ENCODE measurements at places on chromosomes 3 and 15.

DNA sequence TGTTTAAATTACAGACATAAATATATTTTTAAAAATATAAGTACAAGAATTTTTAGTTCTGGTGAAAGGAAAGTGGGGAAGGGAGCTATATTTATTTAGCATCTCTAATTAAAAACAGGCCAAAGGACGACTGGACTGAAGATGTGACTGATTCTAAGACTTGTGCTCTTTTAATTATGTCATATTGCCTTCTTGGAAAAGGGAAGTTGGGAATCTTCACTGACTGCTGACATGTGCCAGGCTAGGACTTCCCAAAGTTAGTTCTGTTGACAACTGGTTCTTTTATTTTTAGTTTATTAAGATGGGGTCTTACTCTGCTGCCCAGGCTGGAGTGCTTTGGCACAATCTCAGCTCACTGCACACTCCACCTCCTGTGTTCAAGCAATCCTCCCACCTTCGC is 13.5 kb downstream of the CNOT10 start:
- no peak for DNase-seq

- DNase-seq, result no peak
These were observed 21.8 kb upstream of the ANPEP start for GRCh38 chr15:89836267-89837133.

DNA sequence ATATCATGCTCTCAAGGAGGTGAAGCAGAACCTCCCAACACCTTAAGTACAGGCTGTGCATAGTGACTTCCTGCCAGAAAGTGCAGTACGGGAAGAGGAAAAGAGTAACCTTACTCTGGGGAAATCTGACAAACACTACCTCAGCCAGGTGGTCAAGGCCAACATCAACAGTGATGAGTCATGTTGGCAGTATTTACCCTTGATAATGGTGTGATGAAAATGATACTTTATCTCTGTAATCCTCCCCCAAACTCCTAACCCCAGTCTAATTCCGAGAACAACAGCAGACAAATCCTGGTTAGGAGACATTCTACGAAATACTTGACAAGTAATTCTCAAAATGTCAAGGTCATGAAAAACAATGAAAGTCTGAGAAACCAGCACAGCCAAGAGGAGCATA is 26.5 kb downstream of the ANKDD1A start:
- no peak for DNase-seq

DNA sequence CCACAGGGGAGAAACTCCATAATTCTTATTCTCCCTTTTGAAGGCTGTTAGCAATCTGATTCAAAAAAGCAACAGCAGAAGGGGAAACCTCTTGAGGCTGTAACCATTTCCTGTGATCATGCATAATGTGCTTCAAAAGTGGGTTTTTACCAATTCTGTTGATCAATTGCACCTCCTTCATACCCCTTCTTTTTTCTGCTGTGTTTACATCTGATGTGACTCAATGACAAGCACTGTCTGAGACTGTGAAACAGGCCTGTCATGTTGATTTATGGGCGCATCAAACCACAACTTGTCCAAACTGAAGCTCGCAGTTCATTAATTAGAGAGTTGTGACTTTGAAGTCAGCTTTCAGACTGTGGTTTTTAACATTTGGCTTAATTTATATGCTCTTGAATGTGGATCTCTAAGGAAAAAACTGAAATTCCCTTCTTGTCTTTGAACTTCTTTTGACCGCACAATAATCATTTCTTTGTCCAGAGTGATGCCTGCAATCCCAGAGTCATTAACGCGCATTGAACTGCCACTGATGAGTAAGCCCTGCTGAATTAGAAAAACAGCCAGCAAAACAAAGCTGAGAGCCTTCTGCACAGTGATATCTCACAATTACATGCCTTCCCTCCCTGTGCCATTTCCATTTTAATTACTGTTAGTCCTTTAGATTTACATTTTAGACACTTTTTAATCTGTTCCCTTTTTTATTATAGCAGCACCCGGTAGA is 532.8 kb downstream of the FOXP1 start:
- no peak for DNase-seq

DNA sequence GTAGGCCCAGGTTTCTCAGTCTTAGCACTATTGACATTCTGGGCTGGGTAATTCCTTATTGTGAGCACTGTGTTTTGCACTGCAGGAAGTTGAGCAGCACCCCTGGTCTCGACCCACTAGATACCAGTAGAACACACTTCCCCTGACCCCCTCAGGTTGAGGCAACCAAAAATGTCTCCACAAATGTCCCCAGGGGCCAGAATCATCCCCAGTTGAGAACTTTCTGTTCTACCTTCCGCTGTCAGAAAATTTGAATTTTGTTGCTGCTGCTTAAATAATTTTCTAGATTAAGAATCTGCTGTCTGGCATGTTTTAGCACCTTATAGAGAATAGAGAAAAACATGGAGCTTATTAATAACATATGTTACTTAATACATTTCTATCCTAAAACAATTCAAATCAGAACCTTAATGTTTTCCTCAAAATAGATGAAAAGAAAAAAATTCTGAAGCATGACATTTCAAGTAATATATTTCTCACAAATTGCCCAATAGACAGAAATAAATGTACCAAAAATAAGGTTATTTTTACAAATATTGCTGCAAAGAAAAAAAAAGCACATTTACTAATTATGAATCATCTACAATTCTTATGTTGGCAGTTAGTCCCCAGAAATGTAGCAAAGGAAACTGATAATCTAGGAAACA is 13.2 kb upstream of the THRB start:
- no peak for DNase-seq

GRCh38 chr15:67066959-67067853 is 1.8 kb downstream of the SMAD3 start:
- DNase-seq, result no peak

DNA sequence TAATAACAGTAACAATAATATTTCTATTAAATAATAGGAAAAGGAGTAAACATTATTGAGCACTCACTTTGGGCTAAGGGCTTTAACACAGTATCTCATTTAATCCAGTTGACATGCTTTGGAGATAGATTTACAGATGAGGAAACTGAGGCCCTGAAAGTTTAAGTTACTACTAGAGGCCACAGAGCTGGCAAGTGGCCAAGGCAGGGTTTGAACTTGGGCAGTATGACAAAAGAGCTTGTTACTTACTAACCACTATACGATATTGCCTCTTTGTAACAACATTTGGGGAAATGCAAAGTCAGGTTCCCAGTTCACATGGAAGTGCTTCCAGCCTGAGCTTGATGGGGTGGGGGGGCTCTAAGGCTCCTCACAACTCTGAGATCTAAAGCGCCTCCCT is 149.1 kb upstream of the LMCD1 start:
- DNase-seq, result no peak

- no peak for DNase-seq
These were observed 71.1 kb downstream of the ALDH1A2 start for GRCh38 chr15:57994221-57995049.

GRCh38 chr3:125310623-125311081 is 64.5 kb downstream of the ZNF148 start:
- DNase-seq, result peak; percentile 24

- no peak for DNase-seq
These were observed 302.1 kb downstream of the ZPLD1 start for GRCh38 chr3:102736975-102737304.

- DNase-seq, result no peak
These were observed 273.0 kb upstream of the COL8A1 start for GRCh38 chr3:99365396-99365795.

DNA sequence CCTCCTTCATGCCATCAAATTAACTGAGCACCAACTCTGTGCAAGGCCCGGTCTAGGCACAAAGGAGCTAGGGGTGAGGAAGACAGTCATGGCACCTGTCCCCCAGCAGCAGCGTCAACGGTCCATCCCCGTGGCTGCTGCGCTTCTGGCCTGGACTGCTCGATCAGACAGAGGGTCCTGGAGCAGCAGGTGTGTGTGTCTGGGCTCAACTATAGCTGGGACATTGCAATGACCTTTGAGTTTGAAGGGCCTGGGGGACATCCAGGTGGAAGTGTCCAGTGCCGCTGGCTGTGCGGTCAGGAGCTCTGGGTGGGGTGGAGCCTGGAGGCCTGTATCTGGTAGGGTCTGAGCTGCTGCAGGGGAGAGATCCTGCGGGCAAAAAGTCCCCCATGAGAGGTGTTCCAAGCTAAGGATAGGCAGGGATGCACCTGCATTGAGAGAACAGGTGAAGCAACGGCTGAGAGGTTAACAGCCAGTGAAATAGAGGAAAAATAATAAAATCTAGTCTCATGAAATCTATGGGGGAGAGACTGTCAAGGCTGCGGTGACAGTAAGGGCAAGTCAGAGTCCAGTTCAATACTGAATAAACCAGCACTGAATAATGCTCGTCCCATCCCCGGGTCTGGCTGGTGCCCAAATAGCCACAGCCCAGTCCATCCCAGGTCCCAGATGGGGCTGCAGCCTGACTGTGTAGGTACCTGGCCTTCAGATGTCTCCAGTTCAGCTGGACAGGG is 25.4 kb upstream of the SLC41A3 start:
- DNase-seq, result no peak

GRCh38 chr3:128383316-128384235 is 83.1 kb downstream of the DNAJB8 start:
- peak; percentile 16 for DNase-seq

DNA sequence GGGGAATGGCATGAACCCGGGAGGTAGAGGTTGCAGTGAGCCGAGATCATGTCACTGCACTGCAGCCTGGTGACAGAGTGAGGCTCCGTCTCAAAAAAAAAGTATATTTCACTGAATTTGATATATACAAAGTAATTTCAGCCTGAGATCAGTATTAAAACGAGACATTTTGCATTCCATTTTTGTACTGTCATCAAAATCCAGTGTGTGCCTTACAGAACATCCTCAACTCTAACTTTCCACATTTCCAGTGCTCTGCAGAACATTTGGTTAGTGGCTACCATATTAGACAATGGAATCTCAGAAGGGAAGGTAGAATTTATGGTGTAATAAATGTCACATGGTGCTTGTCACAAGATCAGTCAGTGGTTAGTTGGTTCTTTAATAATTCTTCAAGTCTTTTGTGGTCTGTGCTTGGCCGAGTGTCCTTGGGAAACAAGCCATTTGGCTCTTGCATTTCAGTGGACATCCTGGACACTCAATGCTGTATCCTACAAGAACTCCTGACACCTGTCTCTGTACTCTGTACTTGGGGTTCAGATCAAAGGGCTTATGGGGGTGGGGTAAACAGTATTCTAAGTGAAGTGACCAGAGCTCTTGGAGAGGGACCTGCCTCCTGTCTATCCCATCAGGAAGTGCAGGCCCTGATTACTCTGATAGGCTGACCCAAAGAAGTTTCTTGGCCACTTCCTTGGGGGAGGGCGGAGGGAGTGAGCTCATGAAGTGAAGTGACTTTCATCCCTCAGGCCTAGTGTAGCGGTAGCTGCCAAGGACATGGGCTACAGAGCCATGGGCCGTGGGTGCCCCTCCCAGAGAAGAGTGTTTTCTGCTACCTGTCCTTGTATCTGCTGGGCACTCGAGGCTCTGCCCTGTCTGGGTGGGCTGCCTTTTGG is 3.7 kb downstream of the ACVR2B start:
- DNase-seq, result no peak

DNA sequence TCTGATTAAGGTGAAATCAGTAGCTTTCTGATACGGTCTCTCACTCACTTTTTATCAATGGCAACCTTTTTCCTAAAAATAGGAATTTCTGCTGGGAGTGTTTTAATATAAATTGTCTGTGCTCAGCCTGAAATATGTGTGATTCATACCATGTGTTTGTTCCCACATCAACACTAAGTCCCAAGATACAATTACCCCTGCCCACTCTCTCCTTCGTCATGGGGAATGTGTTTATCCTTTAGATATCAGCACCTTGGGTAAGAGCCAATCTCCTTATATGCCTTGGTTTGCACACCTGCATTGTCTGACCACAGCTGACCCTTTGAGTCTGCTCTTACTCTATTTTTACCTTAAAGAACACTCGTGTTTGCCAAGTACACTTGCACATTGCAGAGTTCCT is 356.4 kb downstream of the LPP start:
- DNase-seq, result no peak

DNA sequence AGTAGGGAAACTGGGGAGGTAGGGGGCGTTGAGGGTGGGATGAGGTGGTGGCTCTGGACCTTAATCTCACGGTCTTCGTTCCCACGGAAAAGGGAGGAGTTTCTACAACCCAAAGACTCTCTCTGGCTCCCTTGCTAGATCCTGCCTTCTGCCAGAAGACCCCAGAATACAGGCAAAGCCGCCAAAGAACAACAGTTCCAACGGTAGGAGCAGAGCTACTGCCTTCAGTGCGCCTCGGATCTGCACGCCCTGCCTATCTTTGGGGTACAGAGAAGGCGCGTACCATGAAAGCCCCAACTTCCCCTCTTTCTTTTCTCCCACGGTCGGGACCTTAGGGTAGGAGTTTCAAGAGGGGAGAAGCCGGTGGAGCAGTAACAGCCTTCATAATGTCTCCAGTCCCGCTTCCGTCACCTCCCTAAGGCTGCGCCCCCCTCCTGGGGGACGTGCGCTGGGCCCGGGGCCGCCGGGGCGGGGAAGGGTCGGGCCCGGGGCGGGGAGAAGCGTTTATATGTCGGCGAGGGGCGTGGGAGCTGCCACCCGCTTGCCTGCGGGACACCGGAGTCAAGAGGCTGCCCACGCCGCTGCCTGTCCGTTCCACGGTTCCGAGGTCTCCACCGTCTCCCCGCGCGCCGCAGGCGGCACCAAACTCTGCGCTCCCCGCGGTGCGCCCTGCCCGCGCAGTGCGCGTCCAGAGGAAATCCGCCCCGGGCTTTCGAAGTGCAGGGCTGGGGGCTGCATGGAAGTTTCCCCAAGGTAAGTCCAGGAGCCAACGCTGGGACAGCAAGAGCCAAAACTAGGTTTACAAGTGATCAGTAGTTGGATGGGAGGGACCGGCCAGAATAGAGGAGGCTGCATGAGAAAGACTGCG is at the start of gene COL6A6:
Gene COL6A6 (plus strand): TSS at position 533 of the 868 bp plus-strand sequence. CDS start 43,188 bp downstream, outside the sequence.
- no peak for DNase-seq

DNA sequence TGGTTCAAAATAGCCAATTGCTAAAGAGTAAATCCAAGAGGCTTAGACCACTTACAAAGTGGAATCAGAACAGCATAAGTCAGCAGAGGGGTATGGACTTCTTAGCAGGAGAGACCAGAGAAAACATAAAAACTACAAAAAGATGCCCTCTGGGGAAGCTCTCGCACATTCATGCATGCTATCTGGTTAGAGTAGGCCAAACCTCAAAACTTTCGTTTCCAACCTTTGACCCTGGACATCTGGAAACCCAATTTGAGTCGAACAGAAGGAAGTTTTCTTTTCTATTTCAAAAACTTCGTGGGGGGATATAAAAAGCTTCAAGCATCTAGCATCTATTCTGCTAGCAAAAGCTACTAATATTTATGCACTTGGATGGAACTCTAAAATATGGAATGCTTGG is 523.9 kb upstream of the AGTR1 start:
- no peak for DNase-seq
